Tibial artery (tissue), 4 donors: ENCODE measurements at places on chromosomes 2 and 18.

- no peak for DNase-seq
Measured at GRCh38 chr2:31944828-31945571, 65.8 kb downstream of the MEMO1 start.

DNA sequence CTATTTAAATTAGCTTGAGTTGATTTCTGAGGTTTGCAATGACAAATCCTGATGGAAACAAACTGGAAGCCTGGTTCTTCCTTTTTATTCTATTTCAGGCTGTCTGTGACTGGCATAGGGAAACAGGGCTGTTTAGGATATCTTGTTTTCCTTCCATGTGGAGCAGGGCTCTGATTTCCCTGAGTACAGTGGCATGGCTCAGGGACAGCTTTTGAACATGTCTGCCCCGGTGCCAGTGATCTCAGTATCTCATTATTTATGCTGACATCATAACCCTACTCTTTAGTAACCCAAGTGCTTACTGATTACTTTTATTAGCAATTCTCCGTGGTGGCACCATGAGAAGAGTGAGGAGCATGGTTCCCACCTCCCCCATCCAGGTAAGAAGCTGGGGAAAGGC lies 720.3 kb downstream of the GALR1 start:
- no peak for DNase-seq

DNA sequence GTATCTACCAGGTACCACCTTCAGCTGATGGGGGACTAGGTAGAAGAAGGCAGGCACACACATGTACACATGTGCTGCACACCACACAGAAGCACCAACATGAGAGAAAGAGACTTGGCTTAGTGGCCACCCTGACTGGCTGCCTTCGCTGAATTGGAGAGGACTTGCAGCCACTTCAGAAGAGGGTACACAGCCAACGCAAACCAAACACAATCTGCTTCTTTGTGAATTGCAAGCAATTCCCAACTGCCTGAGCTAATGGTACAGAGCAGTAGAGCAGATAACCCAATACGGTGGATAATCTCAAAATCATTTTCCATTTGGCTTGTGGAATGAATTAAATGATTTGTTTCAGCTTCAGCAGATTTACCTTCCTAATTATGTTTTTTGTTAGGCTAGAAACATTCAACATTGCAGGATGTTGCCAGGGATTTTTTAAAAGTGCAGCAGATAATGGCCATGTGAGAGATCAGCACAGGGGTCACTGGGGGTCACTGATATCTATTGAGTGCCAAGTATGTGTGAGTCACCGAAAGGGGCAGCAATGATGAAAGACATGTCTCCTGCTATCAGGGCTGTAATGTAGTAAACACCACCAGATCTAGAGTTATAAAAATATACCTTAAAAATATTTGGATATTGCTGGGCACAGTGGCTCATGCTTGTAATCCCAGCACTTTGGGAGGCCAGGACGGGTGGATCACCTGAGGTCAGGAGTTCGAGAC lies 652.6 kb downstream of the BCL11A start:
- DNase-seq, result no peak

DNA sequence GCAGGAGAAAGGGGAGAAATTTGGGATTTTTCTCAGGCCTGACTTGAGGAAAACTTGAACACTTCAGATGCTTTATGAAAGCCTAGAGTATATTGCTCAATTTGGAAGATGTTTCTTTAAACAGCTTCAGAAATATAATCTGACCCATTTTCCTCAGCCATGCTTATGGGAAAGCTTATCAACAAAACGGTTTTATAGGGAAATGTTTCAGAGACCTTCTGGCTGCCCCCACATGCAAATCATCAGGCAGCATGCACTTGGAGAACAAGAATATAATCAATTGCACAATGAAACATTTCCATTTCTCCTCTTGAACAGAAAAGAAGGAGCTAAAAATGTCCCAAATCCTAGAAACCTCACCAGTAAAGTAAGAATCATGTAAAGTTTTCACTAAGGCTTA lies 411.2 kb upstream of the ETAA1 start:
- DNase-seq, result no peak

DNA sequence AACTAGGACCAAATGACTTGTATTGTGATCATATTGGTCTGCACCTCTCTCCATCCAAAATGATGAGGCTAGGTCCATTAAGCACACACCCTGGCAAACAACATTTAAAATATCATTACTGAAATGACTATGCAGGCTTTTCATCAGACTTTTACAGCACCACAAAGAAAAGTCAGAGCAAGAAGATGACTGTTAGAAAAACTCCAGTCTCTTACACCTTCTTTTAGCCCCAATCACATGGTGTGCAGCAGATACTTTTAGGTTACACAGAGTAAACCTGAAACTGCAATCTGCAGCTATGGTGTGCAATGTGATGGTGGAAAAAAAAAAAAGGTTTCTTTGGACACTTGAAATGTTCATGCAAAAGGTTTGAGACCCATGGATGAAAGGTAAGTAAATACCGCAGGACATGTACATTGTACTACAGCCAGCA lies 5.4 kb upstream of the POLI start:
- DNase-seq, result no peak

DNA sequence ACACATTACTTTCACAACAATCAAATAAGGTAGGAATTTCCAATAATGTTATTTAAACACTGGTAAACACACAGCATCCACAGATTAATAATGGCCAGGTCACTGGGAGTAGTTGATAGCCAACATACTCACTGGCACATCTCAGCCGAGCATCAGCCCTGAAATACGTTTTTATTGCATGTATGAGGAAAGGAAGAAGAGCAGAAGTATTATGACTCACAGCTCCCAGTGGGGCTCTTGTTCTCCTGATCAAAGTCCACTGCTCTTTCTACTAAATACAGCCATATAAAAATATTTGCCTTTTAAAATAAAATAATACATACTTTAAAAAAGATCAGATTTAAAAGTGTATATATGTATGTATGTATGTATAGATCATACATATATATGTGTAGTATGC lies 999.6 kb downstream of the SUCLG1 start:
- DNase-seq, result no peak

GRCh38 chr2:95323347-95324155 lies 26.4 kb downstream of the KCNIP3 start:
- DNase-seq, result no peak

DNA sequence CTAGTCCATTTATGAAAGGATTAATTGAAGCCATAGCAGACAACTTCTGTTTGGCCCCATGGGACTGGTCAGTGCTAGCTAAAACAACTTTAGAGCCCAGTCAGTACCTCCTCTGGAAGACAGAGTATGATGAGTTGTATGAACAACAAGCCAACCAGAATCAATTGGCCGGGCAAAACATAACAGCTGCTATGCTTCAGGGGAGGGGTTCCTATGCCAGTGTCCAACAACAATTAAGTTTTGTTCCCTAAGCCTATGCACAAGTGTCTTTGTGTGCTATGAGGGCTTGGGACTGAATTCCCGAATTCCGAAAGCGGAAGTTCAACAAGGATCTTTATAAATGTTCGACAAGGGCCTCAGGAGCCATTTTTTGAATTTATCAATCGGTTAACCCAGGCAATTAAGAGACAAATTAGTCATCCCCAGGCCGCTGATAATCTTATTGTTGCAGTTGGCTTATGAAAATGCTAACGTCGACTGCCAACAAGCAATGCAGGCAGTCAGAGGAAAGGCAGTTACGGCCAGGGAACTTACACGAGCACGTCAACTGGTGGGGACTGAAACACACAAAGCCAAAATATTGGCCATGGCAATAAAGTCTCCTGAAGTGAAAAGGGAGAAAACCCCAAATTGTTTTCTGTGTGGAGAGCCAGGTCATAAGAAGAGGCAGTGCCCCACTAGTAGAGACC lies 57.9 kb downstream of the ZNF638 start:
- DNase-seq, result no peak

GRCh38 chr2:199100326-199101110 lies 357.2 kb downstream of the SATB2 start:
- no peak for DNase-seq

- DNase-seq, result no peak
Measured at GRCh38 chr2:27249891-27250651, 12.8 kb downstream of the SLC30A3 start.

- peak; percentile 63 for DNase-seq
Measured at GRCh38 chr2:218260742-218261422, at the start of gene GPBAR1. TSS of gene GPBAR1 (plus strand) at chr2:218261015. CDS start at chr2:218262725, 1,710 bp downstream.

DNA sequence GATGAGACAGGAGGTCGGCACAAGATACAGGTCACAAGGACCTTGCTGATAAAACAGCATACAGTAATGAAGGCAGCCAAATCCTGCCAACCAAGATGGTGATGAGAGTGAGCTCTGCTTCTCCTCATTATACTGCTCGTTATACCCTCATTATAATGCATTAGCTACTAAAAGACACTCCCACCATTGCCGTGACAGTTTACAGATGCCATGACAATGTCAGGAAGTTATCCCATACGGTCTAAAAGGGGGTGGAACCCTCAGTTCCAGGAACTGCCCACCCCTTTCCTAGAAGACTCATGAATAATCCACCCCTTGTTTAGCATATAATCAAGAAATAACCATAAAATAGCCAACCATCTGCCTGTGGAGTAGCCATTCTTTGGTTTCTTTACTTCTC lies 224.2 kb downstream of the RBM43 start:
- DNase-seq, result no peak

DNA sequence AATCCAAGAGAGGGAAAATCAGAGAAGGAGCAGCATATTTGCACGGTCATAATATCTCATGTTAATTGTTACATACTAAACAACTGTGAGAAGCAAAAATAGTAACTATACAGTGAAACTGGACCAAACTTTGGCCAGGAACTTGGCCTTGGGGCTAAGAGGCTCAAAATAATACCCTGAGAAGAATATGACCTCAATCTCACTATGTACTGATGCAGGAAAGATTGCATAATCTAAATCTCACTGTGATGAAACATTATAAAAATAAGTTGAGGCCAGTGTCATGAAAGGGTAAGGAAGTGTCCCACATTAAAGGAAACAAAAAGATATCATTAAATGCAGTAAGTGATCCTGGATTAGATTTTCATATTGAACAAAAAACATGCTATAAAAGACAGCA lies 36.5 kb downstream of the ZRANB3 start:
- DNase-seq, result no peak

DNA sequence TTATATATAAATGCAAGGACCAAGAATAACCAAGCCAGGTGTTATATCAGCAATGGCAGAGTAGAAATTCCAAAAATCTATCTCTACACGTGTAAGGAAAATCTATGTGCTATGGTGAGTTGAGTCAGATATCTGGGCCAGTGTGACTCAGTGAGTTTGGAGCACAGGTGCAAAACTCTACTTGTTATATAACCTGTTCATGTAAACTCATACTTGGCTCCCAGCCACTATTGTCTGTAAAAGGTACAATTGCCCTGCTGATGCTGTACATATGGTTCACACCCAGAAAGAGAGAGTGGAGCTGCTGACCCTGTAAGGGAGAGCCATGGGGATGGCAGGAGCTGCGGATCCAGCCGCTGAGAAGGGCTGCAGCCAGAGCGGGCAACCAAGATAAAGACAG lies 112.0 kb downstream of the TRABD2A start:
- no peak for DNase-seq

DNA sequence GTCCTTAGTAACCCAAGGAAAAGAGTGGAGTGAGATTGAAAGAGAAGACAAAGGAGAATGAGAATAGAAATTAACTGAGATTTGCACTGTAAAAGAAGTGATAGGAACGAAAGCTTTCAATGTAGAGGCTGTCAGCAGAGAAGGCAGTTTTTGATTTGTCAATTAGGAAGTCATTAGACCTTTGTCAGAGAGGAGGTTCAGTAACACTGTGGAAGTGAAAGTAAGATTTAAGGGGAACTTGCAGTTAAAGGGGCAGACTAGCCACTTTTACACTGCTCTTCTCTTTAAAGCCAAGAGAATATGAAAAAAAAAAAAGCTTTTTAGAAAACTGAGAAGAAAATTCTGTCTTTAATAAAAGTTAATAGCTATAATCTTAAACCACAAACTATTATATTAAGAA lies 11.5 kb upstream of the KYNU start:
- DNase-seq, result no peak

DNA sequence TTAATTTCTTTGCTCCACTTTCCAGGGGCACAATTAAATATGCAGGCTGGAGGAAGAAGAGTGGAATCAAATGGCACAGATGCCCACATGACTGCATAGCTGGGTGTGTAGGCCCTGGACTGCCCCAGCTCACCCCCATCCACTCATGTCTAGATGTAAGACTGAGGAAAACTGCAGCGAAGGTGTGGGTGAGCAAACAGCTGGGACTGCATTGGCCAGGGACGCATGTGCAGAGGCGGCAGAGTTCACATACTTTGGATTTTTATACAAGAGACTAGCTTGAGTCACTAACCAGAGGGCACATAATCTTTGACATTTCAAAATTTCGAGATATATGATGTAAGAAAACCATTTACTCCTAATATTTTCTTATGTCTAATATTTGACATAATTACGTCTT lies 60.1 kb downstream of the SPIRE1 start:
- no peak for DNase-seq

GRCh38 chr2:75790121-75790813 lies 79.6 kb upstream of the GCFC2 start:
- no peak for DNase-seq

GRCh38 chr2:183519371-183520056 lies 395.3 kb downstream of the NUP35 start:
- no peak for DNase-seq

DNA sequence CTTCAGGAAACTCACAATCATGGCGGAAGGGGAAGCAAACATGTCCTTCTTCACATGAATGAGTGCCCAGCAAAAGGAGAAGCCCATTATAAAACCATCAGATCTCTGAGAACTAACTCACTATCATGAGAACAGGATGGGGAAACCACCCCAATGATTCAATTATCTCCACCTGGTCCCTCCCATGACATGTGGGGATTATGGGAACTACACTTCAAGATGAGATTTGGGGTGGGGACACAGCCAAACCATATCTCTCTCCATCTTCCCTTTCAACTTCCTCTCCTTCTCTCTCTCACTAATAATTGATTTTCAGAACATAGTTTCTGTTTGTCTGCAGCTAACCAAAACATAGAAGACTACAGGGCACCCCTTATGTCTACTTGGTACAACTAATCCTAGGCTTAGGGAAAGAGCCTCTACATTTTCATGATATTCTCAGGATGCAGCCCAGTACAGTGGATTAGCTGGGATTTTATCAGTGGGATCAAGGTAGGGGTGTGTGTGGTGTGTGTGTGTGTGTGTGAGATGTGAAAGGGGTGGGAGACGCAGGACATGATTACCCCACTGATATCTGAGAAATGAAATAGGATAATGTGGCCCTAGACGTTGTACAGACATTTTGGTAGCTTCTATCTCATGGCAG lies 2.8 kb upstream of the ATF2 start:
- DNase-seq, result no peak

- no peak for DNase-seq
Measured at GRCh38 chr2:235384624-235385023, 109.2 kb upstream of the AGAP1 start.

- DNase-seq, result no peak
Measured at GRCh38 chr18:70457788-70458187, 168.9 kb downstream of the SOCS6 start.

GRCh38 chr2:48227617-48228344 lies 302.2 kb upstream of the STON1 start:
- DNase-seq, result no peak
